Sigmoid colon (tissue), 7 donors: ENCODE measurements at places on chromosomes 16 and 17. TPM values are rescaled to one million over a fixed set of nuclear protein-coding genes. Genes with fewer than 3 reads are reported as not detected.

DNA sequence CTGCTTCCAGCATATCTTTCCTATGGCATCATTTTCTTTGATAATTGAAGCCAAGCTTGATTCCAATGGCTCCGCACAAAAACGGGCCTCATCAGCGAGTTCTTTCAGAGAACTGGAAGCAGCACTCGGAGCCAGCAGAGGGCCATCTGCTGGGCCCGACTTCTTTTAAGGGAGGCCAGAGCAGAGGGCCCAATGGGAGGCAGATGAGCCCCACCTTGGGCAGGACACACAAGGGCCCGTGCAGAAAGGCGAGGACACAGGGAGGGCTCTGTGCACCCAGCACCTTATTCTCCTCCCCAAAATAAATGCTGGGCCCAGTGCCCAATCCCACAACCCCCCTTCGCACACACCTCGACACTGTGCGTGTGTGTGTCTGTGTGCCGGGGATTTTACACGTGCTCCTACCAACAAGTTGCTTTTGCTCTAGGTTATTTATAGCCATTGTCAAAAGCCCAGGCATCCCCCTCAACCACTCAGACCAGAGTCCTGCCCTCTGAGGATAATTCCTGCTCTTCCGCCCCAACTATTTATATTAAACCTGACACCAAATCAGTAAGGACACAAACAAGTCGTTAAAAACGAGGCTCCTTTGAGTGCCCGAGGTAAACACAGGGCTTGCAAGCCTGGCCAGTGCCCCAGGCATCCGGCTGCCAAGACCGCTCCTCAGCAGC, 6.8 kb downstream of the AXIN2 start:
- peak; percentile 84 for DNase-seq

DNA sequence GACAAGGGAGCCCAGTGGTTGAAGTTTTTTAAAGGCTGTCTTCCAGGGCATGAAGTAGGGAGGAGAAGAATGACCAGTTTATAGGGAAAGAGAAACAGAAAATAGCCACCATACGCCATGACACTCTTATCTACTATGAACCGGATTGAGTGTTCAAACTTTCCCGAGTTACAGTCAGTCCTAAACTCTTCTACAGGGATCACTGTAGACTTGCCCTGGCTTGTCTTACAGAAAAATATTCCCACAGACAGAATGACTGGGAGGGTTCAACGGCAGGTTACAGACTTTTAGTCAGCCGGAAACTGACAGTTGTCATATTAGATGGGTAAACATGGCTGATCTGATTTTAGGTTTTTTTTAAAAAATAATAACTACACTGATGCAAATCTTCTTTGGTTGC, 662.5 kb upstream of the SOX9 start:
- DNase-seq, result no peak

GRCh38 chr17:76738468-76738850, 540 bp downstream of the MFSD11 start:
- DNase-seq, result peak; percentile 33

- no peak for DNase-seq
Measured at GRCh38 chr17:63701868-63702720, 2.2 kb upstream of the LIMD2 start.

DNA sequence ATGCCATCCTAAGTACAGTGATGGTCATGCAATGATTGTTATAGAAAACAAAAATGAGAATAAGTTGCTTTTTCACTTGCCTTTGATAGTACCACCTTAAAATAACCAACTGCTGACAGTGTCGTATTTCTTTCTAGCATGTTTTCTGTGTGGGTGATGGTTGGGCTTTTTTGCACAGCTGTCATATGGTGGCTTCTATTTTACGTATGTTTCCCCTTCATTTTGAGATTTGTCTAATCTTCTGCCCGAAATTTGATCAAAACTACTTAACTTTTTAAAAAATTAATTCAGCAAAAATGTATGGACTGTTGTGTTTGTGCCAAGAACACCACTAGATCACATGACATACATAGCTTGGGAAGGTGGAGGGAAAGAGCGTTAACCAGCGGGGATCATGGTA, 90.7 kb downstream of the CLEC16A start:
- DNase-seq, result no peak

DNA sequence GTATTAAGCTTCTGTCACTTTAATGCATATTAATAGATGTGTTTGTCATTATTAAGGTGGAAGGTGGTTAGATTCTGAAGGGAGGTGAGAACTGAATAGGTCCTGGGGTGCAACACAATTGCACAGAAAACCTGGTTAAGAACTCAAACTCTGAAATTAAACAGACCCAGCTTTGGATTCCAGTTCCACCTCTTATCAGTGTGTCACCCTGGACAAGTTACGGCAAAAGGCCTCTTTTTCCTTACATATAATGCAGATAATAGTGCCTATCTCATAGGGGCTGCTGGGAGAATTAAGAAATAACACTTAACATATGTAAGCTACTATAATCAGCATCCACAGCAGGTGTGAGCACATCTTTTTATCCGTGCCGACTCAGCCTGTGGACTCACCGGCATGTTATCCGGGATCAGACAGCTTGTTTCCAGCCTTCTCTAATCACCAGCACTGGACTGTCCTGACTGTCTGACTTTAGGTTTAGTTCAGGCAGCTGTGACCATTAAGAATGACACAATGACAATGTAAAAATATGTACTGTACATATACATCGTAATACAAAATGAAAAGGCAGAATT, 31.4 kb downstream of the TEX2 start:
- no peak for DNase-seq

DNA sequence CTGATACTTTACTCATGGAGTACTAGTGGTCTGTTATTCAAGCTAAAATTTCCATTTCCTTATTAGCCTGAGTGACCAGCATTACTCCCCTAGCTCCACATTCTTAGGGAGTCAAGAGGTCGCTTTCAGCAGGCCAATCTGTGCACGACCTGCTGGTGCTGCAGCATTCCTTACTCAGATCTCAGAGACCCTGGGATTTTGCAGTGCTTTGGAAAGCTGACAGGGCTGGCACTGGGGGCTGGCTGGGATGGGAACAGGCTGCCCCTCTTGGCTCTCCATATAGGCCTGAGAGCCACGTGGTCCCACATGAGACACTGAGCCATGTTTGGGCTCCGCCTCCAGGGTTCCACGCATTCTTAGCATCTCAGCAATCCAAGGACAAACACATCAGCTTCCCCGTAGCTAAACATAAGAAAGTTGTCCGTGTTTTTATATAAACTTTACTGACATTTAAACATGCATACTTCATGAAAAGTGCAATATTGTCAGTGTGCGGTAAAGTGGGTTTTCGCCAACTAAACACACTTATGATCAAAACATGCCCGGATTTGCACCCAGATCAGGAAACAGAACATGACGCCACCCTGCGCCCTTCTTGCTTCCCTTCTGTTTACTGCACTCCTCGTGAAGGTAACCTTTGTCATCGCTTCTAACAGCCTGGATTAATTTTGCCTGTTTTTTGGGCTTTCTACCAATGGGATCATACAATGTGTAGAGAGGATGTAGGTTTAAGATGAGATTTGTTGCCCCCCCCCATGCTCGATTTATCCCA, 254.5 kb upstream of the CACNG5 start:
- peak; percentile 79 for DNase-seq

GRCh38 chr16:75647112-75647491, 363 bp downstream of the KARS1 start:
- no peak for DNase-seq

DNA sequence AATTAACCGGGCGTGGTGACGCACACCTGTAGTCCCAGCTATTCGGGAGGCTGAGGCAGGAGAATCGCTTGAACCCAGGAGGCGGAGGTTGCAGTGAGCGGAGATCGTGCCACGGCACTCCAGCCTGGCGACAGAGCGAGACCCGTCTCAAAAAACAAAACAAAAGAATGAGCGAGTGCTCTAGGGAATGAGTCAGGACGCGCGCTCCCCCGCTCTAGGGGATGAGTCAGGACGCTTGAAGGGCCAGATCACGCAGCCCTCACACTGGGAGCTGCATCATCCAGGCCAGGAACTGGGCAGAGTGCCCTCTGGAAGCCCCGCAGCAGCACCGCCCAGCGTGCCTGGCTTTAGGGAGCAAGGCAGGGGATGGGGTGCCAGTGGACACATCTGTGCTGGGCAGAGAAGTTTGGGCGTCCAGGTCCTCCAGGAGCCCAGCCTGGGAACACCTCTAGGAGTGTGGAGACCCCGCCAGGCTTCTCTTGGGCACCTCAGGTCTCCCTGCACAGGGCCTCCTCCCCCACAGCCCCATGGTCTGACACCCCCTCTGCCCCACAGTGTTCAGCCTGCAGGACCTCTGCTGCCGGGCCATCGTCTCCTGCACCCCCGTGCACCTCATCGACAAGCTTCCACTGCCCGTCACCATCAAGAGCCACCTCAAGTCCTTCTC, 3.9 kb upstream of the WFIKKN1 start:
- peak; percentile 84 for DNase-seq

DNA sequence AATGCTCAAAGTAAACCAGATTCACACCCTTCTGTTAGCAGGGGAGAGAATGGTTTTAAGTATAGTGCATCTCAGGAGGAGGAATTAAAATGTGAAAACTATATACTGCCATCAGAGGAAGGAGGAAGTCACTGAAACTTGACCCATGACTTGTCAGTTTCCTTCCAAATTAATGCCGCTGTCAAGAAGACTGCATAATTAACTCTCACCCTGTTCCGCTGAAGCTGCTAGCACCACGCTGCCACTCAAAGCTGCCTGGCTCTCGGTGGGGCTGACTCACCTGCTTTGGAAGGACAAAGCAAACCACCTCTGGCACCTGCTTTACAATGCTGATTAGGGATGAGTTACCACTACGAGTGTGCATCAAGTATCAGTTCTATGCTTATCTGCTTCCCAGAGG, 37.8 kb upstream of the ULK2 start:
- no peak for DNase-seq

DNA sequence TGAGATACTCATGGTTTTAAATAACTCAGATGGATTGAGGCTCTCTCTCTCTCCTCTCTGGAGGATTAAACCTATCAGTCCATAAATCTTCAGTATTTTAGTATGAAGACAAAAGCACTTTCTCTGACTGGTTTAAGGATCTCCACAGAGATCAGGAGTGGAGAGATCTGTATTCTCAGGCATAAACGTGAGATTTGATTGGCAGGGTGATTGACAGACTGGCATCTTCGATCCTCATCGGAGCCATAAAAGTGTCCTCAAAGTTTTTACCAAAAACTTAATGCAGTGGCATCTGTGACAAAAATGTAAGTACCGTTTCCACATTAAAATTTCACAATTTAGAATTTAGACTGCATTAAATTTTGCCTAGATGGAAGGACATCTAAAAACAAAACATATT, 870.1 kb downstream of the KCNJ2 start:
- DNase-seq, result no peak

DNA sequence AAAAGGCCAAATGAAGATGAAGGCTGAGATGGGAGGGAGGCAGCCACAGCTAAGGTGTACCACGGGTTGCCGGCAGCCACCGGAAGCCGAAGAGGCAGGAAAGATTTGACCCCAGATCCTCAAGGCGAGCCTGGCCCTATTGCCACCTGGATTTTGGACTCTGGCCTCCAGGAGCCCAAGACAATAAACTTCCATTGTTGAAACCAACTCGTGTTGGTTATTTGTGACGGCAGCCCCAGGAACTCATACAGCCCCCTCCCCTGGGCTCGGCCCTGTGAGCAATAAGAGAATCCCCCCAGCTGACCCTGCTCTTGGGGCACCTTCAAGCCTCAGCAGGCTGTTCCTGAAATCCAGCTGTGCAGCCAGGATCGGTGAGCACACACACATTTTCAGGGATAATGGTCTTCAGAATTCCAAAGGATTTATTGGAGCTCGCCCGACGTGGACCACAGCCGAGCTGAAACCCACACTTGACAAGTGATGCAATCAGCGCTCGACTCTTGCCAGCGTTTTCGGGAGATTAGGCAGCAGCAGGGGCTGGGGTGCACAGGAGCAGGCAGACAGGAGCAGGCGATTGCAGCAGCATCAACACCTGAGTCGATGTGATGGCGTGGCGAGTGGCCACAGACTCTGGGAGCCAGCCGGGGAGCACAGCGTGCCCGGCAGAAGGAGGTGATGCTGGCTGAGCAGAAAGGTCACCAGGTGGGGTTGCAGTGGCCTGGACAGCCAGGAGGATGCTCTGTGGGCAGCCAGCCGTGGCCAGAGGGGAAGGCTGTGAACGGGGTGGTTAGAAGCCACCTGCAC, 22.4 kb upstream of the CBX4 start:
- no peak for DNase-seq

NR1D1 gene
- total RNA-seq, result 12.2 TPM

ADAD2 gene
- 0.83 TPM for total RNA-seq

IFI35 gene
- total RNA-seq, result 22.4 TPM

HNF1B gene
- not detected for total RNA-seq
